ENCODE measurements at places on chromosomes 5 and 9. TPM values are rescaled to one million over a fixed set of nuclear protein-coding genes. Genes with fewer than 3 reads are reported as not detected.

- no peak for DNase-seq
- peaks cover 11% of the 10 kb centered on the region for H3K4me1 ChIP-seq
- no peak overlapping the region for H3K4me3 ChIP-seq
- no peaks in the 10 kb centered on the region for H3K36me3 ChIP-seq
These were observed 76.6 kb upstream of the ITGA1 start for GRCh38 chr5:52710972-52711596.

- no peaks in the 10 kb centered on the region for H3K36me3 ChIP-seq
- peaks cover 15% of the 10 kb centered on the region for H3K4me1 ChIP-seq
- no peak for DNase-seq
These were observed 17.0 kb downstream of the DMAC1 start for GRCh38 chr9:7782400-7783120.

The S100Z gene
- total RNA-seq, result not detected

DNA sequence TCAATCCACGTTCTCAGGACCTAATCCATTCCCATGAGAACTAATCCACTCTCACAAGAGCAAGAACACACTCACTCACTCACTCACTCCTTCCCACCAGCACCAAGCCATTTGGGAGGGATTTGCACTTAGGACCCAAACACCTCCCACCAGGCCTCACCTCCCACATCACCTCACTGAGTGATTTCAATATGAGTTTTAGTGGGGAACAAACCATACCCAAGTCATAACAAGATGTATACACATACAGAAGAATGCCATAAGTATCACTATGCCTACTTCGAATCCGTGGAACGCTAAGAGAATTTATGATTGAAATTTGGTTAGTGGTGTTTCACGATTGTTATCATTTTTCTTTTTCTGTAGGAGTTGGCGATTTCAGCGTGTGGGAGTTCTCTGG is 29.3 kb upstream of the CTSL start:
- peaks cover 69% of the 10 kb centered on the region for H3K36me3 ChIP-seq
- H3K27ac ChIP-seq, result no peak overlapping the region
- no peak overlapping the region for H3K4me3 ChIP-seq
- peaks cover 5% of the 10 kb centered on the region for H3K4me1 ChIP-seq

- no peaks in the 10 kb centered on the region for H3K27me3 ChIP-seq
- DNase-seq, result no peak
- peak overlapping the region; percentile 70 for H3K4me3 ChIP-seq
- H3K4me1 ChIP-seq, result peaks cover 34% of the 10 kb centered on the region
These were observed 111.1 kb downstream of the PAM start for GRCh38 chr5:102866237-102866600.

Data from WTC11 (cell line).